ENCODE measurements at places on chromosomes 2 and 18. TPM values are rescaled to one million over a fixed set of nuclear protein-coding genes. Genes with fewer than 3 reads are reported as not detected.

The HOXD1 gene
- not detected for total RNA-seq

The EIPR1 gene
- total RNA-seq = 14.8 TPM

The LDAH gene
- 16.2 TPM for total RNA-seq

The AFTPH gene
- 7.5 TPM for total RNA-seq

The CDKL4 gene
- 0.50 TPM for total RNA-seq

The SAG gene
- not detected for total RNA-seq

The IL36G gene
- not detected for total RNA-seq

The EGR4 gene
- total RNA-seq = not detected

The FMNL2 gene
- 12.8 TPM for total RNA-seq

The TRMT61B gene
- total RNA-seq = 9.6 TPM

The UNC50 gene
- 38.3 TPM for total RNA-seq

The RTP5 gene
- not detected for total RNA-seq

The GPN1 gene
- total RNA-seq = 14.7 TPM

All from cardiac ventricle fibroblast (primary cell).